IMR-90 (cell line): ENCODE measurements at places on chromosomes 4 and X. TPM values are rescaled to one million over a fixed set of nuclear protein-coding genes. Genes with fewer than 3 reads are reported as not detected.

The HERC5 gene
- under 0.01 TPM in 2 replicates for total RNA-seq

DNA sequence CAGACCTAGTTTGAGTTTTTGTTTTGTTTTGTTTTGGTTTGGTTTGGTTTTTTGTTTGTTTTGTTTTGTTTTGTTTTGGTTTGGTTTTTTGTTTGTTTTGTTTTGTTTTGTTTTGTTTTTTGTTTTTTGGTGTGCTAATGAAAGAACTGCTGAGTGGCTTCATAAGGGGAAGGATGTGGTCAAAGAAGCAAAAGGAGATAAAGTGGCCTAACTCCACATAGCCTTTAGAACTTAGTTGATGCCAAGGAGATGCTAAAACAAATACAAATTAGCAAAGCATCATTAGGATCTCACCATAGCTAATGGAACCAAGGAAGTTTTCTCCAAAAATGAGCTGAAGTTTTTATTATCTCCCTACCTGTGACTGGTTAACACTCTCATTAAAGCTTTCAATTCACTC lies 44.6 kb upstream of the TMEM164 start:
- H3K4me3 ChIP-seq, result no peak overlapping the region
- H3K27me3 ChIP-seq, result peaks cover 8% of the 10 kb centered on the region
- no peak overlapping the region for H3K27ac ChIP-seq
- H3K4me1 ChIP-seq, result no peaks in the 10 kb centered on the region
- no peaks in the 10 kb centered on the region for H3K36me3 ChIP-seq

The PCDH11X gene
- total RNA-seq, result under 0.01 TPM in 1 of 2 replicates, not detected in the other

The CYBB gene
- total RNA-seq, result not detected in 2 replicates

DNA sequence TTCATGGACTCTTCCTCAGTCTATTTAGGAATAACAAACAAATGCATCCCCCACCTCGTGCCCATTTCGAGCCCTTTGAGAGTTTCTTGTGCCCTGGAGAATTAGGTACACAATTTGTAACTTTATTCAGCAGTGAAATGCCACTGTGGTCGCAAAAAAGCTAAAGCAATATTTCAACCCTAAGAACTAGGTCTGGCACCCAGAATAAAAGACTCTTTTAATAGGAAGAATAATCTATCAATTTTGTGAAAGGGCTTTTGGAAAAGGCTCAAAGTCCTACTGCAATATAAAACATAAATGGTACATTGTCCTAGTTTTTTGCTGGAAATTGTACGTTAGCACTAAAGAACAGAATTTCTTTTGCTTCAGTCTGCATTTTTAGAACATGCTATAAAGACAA lies 304.6 kb upstream of the TENM3 start:
- no peaks in the 10 kb centered on the region for H3K27me3 ChIP-seq
- H3K4me3 ChIP-seq, result no peak overlapping the region
- no peak overlapping the region for H3K27ac ChIP-seq
- no peak for DNase-seq

DNA sequence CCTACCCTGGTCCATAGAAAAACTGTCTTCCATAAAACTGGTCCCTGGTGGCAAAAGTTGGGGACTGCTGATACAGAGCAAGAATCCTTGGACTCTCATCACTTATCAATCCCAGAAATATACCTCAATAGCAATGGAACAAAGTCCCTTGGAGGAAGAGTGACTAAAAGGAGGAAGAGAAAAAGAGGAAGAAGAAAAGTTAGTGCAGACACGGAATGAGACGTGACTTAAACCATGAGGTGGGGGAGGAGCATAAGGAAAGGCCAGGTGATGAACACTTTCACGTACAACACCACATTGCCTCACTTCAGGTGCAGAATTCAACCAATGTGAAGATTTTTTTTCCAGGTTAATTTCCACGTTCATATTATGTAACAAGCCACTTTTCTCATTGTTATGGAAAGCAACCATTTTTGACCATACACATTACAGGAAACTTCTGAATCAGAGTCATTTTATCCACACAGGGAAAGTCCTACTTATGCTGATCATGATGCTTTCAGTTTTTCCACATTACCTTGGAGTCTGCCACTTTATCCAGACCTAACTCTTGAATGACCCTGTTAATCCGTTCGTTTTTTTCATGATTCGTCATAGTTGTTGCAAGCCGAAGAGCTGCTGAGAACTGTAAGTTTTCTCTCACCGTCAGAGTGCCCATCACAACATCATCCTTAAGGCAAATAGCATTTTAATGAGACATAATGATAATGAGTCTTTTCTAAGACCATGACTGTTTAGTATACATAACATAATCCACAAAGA lies 27.7 kb downstream of the ABCG2 start:
- no peak overlapping the region for H3K4me3 ChIP-seq
- H3K27me3 ChIP-seq, result no peaks in the 10 kb centered on the region
- no peaks in the 10 kb centered on the region for H3K36me3 ChIP-seq
- no peak overlapping the region for H3K27ac ChIP-seq

GRCh38 chrX:111338095-111338698 lies 67.9 kb upstream of the CAPN6 start:
- no peaks in the 10 kb centered on the region for H3K4me1 ChIP-seq
- DNase-seq, result no peak
- H3K4me3 ChIP-seq, result no peak overlapping the region
- H3K36me3 ChIP-seq, result no peaks in the 10 kb centered on the region

The AFAP1 gene
- total RNA-seq, result 48.2 and 60.3 TPM in 2 replicates

DNA sequence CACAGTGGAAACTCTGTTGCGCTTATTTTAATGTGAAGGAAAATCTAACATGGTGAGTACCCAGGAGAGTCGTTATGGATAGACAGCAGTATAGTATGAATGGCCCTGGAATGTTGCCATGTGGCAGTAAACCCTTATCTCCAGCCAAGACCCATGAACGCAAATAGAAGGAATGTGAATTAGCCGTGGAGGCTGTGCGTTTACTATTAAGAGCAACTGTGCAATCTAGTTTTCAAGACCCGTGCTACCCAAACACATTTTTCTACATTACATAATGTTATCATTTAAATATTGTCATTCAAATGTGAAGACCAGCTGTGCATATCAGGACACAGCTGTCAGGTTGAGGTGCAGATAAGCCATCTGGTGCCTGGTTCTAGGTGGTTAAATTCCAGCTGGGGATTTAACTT lies 13.3 kb upstream of the AGA start:
- H3K4me1 ChIP-seq, result peaks cover 2% of the 10 kb centered on the region; the same call in 1 of the 2 replicates
- peak; percentile 81 for DNase-seq
- H3K36me3 ChIP-seq, result no peaks in the 10 kb centered on the region
- H3K27me3 ChIP-seq, result no peaks in the 10 kb centered on the region

The BCLAF3 gene
- 1.6 and 2.8 TPM in 2 replicates for total RNA-seq

The HS6ST2 gene
- total RNA-seq, result not detected in 2 replicates

GRCh38 chr4:81609844-81610243 lies 138.1 kb upstream of the RASGEF1B start:
- H3K27ac ChIP-seq, result no peak overlapping the region
- no peaks in the 10 kb centered on the region for H3K36me3 ChIP-seq
- no peaks in the 10 kb centered on the region for H3K4me1 ChIP-seq

DNA sequence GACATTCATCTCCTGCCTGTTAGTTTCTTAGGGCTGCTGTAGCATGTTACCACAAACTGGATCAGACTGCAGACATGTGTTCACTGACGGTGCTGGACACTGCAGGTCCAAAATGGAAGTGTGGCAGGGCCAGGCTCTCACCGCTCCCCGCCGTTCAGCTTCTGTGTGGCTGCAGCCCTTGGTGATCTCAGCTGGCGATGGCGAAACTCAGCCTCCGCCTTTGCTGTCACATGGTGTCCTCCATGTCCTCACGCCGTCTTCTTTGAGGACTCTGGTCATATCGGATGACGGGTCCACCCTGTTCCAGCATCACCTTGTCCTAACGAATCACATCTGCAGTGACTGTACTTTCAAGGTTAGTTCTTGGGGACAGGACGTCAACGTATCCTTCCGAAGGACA lies 25.9 kb upstream of the HELT start:
- peaks cover 11% of the 10 kb centered on the region for H3K27me3 ChIP-seq
- no peaks in the 10 kb centered on the region for H3K4me1 ChIP-seq
- no peak overlapping the region for H3K27ac ChIP-seq
- DNase-seq, result no peak
- H3K36me3 ChIP-seq, result no peaks in the 10 kb centered on the region

GRCh38 chrX:71128166-71128833 lies 9.9 kb downstream of the MED12 start:
- peaks cover 60% of the 10 kb centered on the region for H3K36me3 ChIP-seq
- no peaks in the 10 kb centered on the region for H3K4me1 ChIP-seq
- no peak overlapping the region for H3K4me3 ChIP-seq
- no peak overlapping the region for H3K27ac ChIP-seq
- DNase-seq, result peak; percentile 64
- no peaks in the 10 kb centered on the region; the same call in 1 of the 2 replicates for H3K27me3 ChIP-seq

The MAGEC3 gene
- not detected in 2 replicates for total RNA-seq

DNA sequence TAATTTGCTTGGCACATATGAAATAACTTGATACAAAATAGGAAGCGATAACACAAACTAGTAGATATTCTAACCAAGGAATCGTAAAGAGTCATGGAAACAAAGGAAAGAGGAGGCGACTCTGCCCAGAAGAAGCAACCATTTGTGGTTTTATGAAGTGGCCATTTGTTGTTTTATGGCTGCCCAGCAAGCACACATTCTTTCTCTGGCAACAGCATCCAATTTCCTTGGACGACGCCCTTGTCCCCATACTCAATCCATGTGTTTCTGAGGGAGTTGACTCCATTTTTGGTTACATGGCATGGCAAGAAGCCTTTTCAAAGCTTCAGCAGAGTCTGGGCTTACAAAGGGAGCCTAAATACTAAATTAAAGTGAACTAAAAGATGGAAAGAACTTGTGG lies 295.1 kb downstream of the INPP4B start:
- no peaks in the 10 kb centered on the region for H3K36me3 ChIP-seq
- no peak overlapping the region for H3K27ac ChIP-seq
- no peaks in the 10 kb centered on the region for H3K27me3 ChIP-seq

The ETDA gene
- not detected in 2 replicates for total RNA-seq

GRCh38 chr4:108831291-108831690 lies 68.4 kb upstream of the ETNPPL start:
- no peak overlapping the region for H3K27ac ChIP-seq
- no peak overlapping the region for H3K4me3 ChIP-seq
- no peaks in the 10 kb centered on the region for H3K36me3 ChIP-seq
- H3K27me3 ChIP-seq, result peaks cover 2% of the 10 kb centered on the region; the same call in 1 of the 2 replicates
- no peak for DNase-seq

DNA sequence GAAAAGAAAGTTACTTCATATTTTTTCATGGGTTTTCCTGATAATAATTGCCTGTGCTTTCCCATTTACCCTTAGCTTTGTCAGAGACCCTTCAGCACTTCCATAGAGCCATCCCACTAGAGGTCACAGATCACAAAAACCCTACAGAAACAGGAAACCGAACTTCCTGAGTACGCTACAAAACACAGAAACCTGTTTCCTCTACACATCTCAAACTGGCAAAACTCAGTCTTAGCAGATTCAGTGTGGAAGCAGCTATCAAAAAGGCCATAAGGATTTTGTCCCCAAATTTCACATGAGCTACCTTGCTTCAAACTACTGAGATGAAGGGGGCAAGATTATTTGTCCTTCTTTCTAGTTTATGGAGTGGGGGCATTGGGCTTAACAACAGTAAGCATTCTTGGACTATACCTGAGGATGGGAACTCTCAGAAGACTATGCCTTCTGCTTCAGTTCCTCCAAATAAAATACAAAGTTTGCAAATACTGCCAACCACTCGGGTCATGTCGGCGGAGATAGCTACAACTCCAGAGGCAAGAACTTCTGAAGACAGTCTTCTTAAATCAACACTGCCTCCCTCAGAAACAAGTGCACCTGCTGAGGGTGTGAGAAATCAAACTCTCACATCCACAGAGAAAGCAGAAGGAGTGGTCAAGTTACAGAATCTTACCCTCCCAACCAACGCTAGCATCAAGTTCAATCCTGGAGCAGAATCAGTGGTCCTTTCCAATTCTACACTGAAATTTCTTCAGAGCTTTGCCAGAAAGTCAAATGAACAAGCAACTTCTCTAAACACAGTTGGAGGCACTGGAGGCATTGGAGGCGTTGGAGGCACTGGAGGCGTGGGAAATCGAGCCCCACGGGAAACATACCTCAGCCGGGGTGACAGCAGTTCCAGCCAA lies at the start of gene MMRN1:
MMRN1 (plus strand) TSS at position 206 of the 902 bp plus-strand sequence; CDS start at position 324, 118 bp downstream.
- no peak for DNase-seq
- no peaks in the 10 kb centered on the region for H3K36me3 ChIP-seq
- no peaks in the 10 kb centered on the region; the same call in 1 of the 2 replicates for H3K27me3 ChIP-seq
- H3K4me3 ChIP-seq, result no peak within 1 kb of the TSS
- H3K27ac ChIP-seq, result no peak within 1 kb of the TSS

The CD38 gene
- not detected in 2 replicates for total RNA-seq

DNA sequence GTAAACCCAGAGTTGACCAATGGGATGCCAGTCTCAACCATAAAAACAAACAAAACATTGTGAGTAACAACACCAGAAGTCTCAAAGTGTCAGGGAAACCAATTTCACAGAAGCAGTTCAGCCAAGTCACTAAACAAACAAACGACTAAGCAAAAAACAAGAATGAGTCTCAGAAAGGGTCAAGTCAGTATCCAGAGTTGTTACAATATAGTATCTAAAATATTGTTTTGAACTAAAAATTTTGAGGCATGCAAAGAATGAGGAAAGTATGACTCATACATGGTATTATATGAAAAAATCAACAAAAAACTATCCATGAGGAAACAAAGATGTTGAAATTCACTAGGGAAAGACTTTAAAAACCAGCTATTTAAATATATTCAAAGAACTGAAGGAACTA lies 70.6 kb downstream of the AR start:
- DNase-seq, result peak; percentile 25
- H3K27ac ChIP-seq, result no peak overlapping the region
- no peaks in the 10 kb centered on the region for H3K27me3 ChIP-seq
- no peaks in the 10 kb centered on the region for H3K36me3 ChIP-seq
- no peaks in the 10 kb centered on the region for H3K4me1 ChIP-seq

DNA sequence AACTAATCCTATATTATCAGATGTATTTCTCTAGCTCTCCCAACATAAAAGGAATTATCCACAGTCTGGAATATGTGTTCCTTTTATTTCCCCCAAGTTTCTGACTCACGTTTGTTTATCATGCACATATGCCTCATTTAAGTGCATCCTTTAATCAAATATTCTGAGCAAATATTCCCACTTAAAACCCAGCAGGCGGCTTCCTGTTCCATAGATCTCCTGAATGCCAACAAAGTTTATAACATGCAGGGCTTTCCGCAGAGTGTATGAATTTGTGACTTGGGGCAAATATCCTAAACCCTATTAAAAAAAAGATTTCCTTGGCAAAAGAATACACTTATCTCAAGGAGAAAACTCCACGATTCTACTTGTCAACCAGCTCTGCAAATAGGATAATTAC lies 16.9 kb downstream of the GLRA2 start:
- no peaks in the 10 kb centered on the region for H3K36me3 ChIP-seq
- H3K4me1 ChIP-seq, result no peaks in the 10 kb centered on the region
- DNase-seq, result no peak
- H3K4me3 ChIP-seq, result no peak overlapping the region

- no peak overlapping the region for H3K27ac ChIP-seq
- no peak for DNase-seq
- no peaks in the 10 kb centered on the region for H3K36me3 ChIP-seq
- H3K27me3 ChIP-seq, result no peaks in the 10 kb centered on the region
- no peaks in the 10 kb centered on the region for H3K4me1 ChIP-seq
- no peak overlapping the region for H3K4me3 ChIP-seq
Observed at GRCh38 chr4:29553846-29554245, 1166.3 kb upstream of the PCDH7 start.

- H3K27ac ChIP-seq, result no peak overlapping the region
- H3K4me1 ChIP-seq, result no peaks in the 10 kb centered on the region
- no peaks in the 10 kb centered on the region for H3K27me3 ChIP-seq
- H3K36me3 ChIP-seq, result no peaks in the 10 kb centered on the region
- H3K4me3 ChIP-seq, result no peak overlapping the region
- DNase-seq, result no peak
Observed at GRCh38 chr4:56227301-56227835, 159.9 kb downstream of the AASDH start.

The SOX3 gene
- total RNA-seq, result not detected in 2 replicates

The DNAAF6 gene
- not detected in 2 replicates for total RNA-seq

The BANK1 gene
- under 0.01 and 0.28 TPM in 2 replicates for total RNA-seq

The IBSP gene
- not detected in 2 replicates for total RNA-seq

The PAGE2B gene
- total RNA-seq, result not detected in 2 replicates
